ENCODE measurements at places on chromosomes 7 and 10. TPM values are rescaled to one million over a fixed set of nuclear protein-coding genes. Genes with fewer than 3 reads are reported as not detected.

DNA sequence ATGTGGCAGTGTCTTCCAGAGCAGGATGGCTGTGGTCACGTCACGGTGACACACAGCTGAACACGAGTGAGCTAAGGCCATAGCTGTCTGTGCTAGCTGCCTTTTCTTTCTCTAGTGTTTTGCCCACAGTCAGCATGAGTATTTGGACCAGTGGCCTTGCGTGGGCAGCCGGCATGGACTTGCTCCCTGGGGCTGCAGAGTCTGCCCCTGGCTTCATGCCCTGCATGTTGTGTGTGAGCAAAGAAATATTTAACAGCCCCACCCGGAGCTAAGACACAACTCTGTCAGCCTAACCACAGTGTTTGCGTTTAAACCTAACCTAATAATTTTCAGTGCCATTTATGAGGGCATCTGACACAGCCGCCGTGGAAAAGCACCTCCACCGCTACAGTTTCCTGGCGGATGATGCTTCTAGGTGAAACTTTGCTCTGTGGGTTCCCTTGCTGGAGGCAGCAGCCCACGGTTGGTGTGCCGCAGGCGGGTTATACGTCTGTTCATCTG lies 14.6 kb downstream of the CHST12 start:
- no peak for DNase-seq

DNA sequence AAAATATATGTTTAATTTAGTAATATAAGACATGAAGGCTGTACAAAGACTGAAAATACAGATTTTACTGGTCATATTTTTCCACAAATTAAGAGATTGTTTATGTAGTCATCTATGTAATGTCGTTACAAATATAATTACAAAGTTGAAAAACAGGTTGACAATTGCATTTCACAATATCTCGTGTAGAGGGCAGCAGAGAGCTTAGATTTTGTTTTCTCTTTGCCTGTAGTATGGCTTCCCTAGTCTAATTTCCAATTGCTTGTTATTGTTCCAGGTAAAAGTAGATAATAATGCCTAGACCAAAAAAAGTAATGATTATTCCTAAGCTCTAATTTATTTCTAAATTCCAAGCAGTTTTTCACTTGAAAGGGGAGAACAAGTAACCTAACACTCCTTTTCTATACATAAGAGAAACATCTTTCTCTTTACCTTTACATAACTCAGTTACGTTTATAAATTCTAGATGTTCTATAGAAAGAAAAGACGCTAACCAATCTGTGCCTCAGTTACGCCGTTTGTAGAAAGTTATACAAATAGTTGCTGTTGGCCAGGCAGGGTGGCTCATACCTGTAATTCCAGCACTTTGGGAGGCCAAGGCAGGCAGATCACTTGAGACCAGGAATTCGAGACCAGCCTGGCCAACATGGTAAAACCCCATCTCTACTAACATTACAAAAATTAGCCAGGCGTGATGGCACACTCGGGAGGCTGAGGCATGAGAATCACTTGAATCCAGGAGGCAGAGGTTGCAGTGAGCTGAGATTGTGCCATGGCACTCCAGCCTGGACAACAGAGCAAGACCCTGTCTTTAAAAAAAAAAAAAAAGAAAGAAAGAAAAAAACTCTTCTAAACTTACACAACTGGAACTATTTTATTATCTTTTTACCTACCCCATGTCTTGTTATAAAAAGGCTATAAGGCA lies 30.0 kb downstream of the NET1 start:
- no peak for DNase-seq

GRCh38 chr10:60187691-60188090 lies 202.0 kb downstream of the ANK3 start:
- no peak for DNase-seq

DNA sequence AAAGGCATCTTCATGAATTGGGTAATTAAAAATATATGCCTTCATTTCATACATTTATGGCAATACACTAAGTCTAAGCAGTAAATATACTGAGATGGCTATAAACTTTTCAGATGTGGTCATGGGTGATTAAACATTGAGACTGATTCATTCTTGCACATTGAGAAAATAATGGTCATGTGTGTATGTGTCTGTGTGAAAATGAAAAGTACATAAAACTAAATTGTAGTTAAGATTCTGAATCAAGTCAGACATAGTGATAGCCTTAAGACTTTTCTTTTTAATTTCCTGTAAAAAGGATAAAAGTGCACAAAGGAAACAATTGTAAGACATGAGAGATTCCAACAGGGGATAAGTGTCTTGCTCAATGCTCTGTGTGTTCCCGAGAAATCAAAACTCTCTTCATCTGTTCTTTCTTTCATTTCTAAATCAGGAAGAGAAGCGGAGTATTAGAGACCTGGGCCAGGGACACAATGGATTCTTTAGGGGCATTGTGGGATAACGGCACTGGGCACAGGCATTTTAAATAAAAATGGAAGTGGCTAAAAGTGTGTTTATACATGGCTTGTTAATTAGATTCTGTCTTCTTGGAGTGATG lies 69.8 kb upstream of the AGR3 start:
- DNase-seq, result no peak

- no peak for DNase-seq
Observed at GRCh38 chr10:27344568-27345454, 104.2 kb upstream of the ACBD5 start.

GRCh38 chr7:123230147-123230546 lies 30.4 kb upstream of the SLC13A1 start:
- no peak for DNase-seq

- DNase-seq, result no peak
Observed at GRCh38 chr10:11439523-11440053, 171.9 kb downstream of the USP6NL start.

DNA sequence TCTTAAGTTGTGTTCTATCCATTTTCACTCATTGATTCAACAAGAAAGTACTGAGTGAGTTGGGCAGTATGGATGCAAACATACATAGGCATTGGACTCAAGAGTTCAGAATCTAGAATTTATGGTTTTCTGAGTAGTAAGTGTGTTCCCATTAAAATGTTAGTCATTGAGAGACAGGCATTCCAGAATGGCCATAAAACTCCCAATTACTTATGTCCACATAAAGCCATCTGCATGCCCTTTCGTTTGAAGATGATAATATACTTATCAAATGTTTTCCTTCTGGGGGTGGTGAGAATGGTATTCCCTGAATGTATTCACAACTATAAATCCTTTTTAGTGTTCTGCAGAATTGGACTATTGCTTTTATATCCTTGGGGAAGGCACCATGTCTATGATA lies 131.6 kb downstream of the CD36 start:
- no peak for DNase-seq

PKD1L1 gene
- total RNA-seq, result 1.7 TPM

ANKRD2 gene
- total RNA-seq, result 1,024 TPM

- DNase-seq, result no peak
Observed at GRCh38 chr7:6117533-6117932, 86.4 kb downstream of the ANKRD61 start.

RAPGEF5 gene
- total RNA-seq, result 8.1 TPM

- DNase-seq, result no peak
Observed at GRCh38 chr7:14871880-14872279, 30.7 kb downstream of the DGKB start.

DNA sequence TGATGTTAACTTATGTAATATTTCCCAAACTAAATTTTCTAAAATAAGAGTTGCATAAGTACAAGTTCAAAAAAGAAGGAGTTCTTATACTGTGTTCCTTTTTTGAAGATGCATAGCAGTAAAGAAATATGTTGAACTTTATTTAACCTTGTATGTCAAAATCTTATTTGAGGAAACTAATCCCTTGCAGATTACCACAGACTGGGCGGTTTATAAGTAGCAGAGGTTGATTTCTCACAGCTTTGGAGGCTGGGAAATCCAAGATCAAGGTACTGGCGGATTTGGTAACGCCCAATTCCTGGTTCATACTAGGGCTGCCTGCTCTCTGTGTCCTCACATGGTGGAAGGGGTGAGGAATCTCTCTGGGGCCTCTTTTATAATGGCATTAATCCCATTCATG lies 68.5 kb downstream of the GNAT3 start:
- DNase-seq, result no peak

GRCh38 chr7:68250143-68250542 lies 1253.5 kb downstream of the TYW1 start:
- DNase-seq, result no peak

GRCh38 chr7:100406767-100407166 lies 21.7 kb downstream of the ZCWPW1 start:
- no peak for DNase-seq

DNA sequence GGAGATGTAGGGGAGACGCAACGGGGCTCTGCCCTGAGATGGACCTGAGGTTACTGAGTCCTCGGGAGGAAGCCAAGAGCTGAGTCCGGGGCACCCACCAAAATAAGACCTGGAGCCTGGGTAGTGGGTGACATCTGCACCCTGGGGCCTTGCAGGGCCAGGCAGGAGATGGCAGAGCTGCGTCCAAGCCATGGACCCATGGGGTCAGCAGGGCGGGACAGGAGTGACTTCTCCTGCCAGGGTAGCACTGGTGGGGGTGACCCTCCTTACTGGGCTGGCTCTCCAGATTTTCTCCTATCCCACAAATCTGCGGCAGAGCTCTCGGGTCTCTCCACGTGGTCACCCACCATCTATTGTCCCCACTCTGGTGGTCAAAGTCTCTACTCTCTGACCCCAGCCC lies 2.1 kb downstream of the GHRHR start:
- no peak for DNase-seq

SLC12A9 gene
- total RNA-seq, result 4.0 TPM

DNA sequence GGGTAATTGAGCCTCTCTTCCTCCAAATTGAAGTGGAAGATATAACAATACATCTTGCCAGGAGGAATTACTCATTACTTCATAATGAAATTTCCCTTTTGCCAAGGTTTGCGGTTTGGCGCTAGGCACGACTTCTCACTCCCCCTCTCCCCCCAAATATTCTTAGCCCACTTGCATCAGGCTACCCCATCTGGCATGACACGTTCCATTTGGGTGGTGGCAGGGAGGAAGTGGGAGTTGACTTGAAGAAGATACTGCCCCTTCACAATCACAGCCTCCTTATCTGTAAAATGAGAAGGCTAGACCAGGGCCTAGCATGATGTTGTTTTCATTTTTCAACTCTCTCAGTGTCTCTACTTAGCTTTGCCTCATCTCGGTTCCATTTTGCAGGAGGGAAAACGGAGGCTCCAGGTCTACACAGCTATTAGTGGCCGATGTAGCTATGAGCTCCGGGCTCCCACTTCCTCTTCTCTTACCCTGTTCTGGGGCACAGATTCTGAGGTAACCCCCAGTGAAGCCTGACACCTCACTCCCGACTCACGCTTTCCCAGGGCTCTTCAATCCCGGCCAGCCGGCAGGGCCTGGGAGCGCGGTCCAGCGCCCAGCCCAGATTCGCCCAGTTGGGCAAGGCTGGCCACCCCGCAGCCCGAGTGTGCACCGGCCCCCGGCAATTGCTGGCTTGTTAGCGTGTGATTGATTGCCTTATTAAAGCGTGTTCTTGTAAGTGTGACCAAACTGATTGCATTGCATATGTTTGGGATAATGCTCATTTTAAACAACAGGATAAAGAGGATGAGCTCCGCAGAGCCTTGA lies 6.5 kb downstream of the EVX1 start:
- no peak for DNase-seq

INMT gene
- 8.6 TPM for total RNA-seq

DNA sequence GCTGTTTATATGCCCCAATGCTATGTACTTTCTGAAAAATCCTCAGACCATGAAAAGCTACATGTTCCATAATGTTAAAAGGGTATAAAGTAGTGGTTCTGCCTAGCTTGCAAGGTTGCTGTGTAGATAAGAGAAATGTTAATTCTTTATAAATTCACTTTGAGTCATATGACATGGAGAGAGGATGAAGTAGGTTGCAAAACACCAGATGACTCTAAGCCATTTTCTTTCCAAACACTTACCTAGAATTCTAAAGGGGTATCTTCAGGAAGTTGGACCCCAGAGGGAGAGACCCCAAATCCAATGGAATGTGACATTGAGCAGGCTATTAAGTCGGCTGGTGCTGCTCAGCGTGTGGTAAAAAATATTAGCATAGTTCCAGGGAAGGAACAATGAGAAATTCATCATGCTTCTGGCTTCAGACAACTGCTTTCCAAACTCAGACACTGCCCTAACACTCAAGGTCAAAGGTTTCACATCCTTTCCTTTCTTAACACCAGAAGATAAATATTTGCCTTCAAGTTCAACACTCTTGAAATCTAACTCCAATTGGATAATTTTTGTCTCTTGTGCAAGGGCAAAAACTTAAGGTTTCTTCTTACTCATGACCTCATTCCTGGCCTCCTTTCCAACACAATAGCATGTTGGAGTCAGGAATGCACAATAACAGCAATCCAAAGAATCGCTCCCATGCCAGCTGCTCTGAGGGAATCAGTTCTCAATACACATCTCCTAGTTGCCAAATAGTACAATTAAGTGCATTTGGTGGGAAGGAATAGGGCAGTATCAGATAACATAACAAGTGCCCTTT lies 100.7 kb upstream of the AFAP1L2 start:
- DNase-seq, result peak; percentile 48

WIPF3 gene
- 9.8 TPM for total RNA-seq

DNA sequence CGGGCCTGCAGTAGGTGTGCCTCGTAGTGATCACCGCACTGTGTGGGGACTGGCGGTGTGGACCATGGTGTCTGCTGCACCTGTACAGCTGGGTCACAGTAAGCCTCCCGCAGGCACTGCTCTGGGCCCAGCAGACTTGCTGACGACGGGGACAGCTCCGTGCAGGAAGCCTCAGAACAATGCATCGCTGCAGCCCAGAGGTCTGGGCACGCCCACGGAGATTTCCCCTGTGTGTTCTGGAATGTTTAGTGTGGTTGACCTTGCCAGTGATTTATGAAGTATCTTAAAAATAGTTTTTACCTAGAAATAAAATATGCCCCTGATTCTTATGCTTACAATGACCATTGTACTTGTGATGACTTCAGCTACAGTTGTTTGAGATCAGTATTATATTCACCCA lies 59.1 kb upstream of the ZNF32 start:
- DNase-seq, result no peak

GRCh38 chr10:70513848-70514309 lies 35.3 kb downstream of the PALD1 start:
- no peak for DNase-seq
